Activated naive CD4-positive, alpha-beta T cell treated with Interleukin-2 at 50 U/mL for 16 hours (primary cell): ENCODE measurements at places on chromosomes 5 and 9.

DNA sequence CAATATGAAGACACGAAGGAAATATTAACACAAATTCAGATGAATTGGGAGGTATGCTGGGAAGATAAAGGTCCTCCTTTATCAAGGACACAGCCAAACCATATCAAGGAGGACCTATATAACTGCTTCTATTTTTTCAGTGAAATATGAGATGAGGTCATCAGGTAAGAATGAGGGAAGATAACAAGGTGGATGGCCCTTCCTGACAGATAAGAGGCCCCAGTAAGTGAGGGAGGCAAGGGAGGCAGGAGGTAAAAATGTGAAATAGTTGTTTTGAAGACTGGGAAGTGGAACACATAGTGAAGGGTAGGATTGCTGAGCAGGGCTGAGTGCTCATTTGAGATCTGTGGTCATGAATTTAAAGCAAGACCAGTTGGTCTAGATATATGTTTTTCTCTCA is 60.0 kb upstream of the FOXE1 start:
- no peak for DNase-seq

DNA sequence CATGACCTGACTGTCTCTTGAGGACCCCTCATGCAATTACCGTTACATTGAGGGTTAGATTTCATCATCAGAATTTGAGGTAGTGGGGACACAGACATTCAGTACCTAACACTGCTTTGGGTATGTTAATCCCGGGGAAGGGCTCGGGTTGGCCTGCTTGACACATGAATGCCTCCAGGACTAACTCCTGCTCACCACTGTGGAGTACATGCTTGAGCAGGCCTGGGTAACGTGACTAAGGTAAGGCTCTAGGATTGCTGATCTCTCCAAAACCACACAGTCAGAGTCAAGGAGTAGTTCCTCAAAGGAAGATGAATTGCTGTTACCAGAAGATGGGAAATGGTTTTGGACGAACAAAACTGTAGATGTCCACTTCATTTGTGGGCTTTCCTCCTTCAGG is 376.3 kb upstream of the ZNF462 start:
- no peak for DNase-seq

DNA sequence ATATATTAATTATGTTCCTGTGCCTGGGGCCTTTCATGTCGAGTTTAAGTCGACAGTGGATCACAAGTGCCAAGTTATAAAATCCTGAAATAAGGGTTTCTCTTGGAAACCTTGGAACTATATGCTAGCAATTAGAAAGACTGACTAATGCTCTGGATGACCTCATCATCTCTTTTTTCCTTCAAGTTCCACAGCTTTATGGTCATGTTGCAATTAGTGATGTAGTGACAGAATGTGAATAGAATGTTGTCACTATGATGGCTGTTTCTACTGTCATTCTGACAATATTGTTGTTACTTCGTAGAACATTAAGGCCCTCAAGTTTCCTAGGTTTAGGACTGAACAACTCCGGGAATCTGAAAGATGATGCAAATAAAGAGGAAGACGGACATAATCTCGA is 368.0 kb upstream of the SEMA6A start:
- DNase-seq: no peak

- DNase-seq: no peak
These were observed 26.6 kb downstream of the PHF2 start for GRCh38 chr9:93603011-93603410.

- DNase-seq: no peak
These were observed 72.5 kb downstream of the AMBP start for GRCh38 chr9:114005371-114006154.

DNA sequence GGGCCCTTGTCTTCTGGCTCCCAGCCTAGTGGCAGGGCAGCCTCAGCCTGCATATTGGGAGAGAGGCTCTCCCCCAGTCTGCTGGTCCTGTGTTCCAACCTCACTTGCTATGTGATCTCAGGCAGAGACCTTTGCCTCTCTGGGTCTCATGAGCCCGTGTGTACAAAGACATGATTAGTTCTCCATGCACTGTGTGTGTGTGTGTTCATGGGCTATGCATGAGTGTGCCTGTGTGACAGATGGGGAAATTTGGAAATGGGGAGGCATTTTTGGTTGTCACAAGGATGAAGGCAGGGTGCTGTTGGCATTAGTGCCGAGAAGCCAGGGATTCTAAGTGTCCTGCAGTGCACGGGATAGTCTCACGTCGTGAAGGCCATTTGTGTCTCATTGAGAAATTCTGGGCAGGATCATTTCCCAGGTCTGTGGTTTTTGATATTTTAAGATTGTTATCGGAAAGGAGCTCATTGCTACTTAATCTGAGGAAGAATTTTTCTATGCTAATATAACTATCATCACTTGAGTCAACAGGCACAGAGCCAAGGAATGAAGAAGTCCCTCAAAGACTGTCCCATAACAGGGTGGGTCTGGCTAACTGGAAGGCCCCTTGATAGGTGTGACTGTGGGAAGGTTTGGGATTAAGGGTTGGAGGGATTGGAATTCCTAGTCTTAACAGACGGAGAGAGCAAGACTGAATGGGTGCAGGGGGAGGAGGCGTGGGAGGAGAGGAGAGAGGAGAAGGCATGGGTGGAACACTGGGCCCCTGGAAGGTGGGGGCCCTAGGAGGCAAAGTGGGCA is 168.5 kb downstream of the RGS3 start:
- DNase-seq: no peak

GRCh38 chr5:113336975-113337374 is 97.8 kb downstream of the TSSK1B start:
- no peak for DNase-seq

DNA sequence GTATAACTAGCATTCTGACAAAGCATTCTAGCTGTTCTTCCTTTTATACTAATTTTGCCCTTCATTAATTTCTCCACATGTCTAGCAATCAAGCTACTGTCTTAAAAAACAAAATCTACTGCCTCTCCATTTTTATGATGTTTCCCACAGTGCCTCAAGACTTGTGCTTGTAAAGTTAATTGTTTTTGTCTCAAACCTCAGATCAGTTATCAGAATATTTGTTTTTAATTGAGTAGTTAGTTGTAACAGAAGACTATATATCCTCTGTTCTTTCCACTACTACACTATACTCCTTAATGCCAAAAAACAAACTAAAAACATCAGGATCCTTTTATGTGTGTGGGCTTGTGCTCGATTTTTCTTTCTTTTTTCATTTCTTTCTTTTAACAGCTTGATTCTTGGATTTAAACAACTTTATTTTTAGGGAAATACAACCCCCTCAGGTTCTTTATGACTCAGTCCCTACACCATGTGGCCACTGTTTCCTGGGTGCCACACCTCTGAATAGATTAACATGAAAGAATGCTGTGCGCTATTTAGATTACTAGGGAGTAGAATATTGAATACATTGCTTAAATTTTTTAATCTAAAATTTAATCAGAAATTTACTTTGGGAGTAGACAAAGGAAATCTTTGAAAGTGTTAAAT is 1.2 kb downstream of the ASPN start:
- DNase-seq: no peak

DNA sequence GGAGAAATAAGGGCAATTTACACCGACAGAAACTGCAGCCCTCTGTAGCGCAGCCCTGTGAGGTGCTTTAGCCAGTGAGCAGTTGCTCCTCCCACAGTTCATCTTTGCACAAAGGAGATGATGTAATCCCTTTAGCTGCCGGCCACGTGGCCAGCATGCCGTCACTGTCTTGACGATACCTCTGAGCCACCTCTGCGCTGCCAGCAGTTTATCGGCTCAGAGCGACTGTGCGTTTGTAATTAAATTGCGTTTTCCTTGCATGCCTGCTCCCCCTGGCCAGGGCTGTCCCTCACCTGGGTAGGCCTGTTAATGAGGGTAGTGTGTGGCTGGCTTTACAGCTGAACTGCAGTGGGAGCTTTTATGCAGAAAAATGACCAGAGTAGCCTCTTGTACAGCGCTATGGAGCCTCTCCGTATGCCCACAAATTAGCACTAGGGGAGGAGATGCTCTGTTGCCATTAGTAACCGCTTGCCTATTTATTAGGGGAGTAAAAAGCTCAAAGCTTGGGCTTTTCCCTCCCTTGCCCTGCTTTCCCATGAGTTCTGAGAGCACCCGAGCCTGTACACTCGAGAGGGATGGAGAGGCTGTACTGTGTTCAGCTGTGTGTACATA is 107.0 kb downstream of the TRIO start:
- DNase-seq: no peak

DNA sequence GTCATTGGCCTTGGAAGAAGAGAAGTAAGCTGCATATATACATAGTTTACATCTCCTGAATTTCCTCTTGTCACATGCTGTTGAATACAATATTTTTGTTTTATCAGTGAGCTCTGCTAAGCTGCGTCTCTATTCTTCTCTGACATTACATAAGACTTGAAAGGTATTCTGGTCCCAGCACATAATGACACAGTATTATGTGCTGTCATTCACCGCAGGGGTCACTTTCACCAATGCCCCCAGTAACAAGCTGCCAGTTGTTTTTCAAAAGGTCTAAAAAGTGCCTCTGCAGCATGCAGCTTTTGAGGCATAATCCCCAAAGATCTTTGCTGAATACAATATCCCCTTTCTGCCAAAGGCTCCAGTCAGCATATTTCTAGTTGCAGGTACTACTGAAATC is 349.0 kb upstream of the FAM174A start:
- DNase-seq: no peak

- no peak for DNase-seq
These were observed 10.9 kb upstream of the FRMPD1 start for GRCh38 chr9:37639841-37640240.

DNA sequence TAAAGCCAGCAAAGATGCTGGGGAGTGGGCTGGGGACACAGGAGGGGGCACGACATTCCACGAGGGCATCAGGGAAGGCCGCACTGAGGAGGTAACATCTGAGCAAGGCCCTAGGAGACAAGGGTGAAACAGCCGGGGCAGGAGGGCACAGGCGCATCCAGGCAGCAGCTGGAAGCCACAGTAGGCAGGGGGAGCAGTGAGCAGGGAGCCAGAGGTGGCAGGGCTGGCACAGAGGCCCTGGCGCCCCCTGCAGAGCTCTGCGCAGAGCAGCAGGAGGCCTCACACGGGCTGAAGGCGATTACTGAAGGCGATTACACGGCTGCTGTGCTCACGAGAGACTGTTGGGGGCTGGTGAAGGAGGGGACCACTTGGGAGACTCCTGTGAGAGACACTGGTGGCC is 15.4 kb downstream of the LMAN2 start:
- no peak for DNase-seq

- no peak for DNase-seq
These were observed 103.2 kb downstream of the KLHL3 start for GRCh38 chr5:137632716-137633115.

DNA sequence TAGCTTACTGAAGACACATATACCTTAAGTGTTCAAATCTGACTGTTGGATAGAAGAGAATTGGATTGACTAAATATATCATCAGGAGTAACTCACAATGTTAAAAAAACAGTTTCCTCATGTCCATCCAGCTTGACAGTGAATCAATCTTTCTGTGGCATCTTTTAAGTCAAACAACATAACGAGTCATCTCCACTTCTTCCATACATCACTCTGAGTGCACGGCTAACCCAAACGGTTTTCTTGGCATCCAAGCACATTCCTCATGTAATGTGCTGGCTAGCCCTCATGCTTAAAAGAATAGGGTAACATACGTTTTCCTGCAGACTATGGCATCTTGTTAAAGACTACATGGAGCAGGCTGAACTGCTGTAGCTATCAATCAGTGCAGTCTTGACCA is 291.5 kb upstream of the TRPC7 start:
- DNase-seq: no peak

DNA sequence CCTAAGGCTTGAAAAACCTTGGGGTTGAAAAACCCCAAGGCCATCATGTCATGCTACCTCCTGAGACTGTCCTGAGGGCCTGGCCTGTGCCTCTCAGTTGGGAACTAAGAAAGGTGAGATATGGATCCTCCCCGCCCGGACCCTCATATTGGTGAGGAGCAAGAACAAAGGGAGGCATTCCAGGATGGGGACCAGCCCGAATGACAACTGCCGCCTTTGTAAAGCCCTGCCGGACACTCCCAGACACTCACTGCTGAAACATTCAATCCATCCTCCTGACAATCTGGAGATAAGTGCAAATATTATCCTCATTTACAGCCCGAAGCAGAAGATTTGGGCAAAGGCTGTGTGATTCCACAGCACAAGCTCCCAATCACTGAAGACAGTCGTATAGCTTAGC is 298.3 kb downstream of the NSG2 start:
- DNase-seq: no peak

- DNase-seq: no peak
These were observed 18.6 kb downstream of the TDRD7 start for GRCh38 chr9:97430316-97431043.

- no peak for DNase-seq
These were observed 1.6 kb upstream of the HAPLN1 start for GRCh38 chr5:83721953-83722901.
